ENCODE measurements at places on chromosomes 2 and 18.

GRCh38 chr2:26974352-26974751, 3.9 kb downstream of the MAPRE3 start:
- no peak for DNase-seq

DNA sequence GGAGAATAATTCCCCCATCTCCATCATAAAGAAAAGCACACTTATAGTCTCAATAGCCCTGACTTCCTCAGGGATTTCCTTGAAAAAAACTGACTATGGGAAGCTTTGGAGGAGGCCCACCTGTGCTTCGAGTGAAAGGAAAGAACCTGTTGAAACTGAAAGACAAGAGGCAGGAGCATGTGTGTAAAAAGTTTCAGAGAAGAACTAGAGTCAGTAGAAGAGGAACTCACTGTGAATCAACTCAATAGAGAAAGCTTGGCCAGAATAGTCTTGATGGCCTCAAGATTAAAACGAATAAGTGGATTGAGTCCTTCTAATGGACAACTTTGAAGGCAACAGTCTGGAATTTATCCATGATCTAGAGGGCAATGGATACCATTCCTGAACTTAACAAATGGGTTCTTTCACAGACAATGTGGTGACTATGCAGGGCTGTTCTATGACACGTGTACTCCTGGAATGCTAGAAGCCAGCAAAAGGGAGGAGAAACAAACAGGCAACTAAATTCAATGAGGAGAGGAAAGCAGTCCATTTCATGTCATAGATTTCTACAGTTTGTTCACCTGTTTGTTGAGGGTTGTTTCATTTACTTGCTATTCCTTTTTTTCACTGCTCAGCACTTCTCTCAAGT, 442.3 kb downstream of the GRB14 start:
- no peak for DNase-seq

GRCh38 chr18:7562491-7562890, 4.6 kb upstream of the PTPRM start:
- no peak for DNase-seq

DNA sequence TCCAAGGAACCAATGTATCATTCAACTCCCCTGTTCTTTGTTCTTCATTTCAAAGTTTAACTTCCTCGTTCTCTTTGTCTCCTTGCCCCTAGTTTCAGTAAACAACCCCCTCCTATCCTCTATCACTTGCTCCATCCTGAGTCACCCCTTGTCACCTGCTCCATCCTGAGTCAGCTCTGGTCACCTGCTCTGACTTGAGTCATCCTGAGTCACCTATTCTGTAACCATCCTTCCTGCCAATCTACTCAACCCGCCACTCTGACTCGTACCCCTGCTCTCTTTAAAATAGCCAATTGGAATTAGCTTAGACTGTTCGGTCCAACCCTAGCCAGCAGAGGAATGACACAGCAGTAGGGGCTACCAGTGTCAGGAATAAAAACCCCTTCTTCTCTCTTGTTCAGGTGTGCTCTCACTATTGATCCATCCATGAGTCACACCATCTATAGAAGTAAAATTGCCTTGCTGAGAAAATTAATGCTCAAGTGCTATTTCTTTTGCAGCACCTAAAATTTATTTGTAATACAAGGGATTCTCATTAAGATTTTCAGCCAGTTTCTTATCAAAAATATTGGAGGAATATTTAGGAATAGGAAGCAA, 326.8 kb downstream of the AKAIN1 start:
- DNase-seq: no peak

GRCh38 chr2:65476778-65477177, 44.4 kb upstream of the SPRED2 start:
- DNase-seq: no peak
